ENCODE measurements at places on chromosomes 1 and 21.

DNA sequence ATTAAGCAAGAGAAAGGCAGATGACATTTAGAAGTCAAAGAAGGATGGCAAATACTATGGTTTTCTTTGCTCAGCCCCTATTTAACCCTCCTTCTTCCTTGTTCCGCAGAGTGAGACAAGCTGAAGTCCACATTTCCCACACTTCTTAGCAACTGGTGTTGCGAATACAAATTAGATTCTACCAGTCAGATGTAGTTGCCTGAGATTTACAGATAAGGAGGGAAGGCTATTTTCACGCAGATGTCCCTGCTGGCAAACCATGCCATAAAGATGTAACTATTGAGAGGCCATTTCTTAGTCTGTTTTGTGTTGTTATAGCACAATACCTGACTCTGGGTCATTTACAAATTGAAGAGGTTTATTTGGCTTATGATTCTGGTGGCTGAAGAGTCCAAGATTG lies 84.3 kb downstream of the ZC3H11B start:
- no peak for DNase-seq

GRCh38 chr1:42904434-42904833 lies 54.2 kb downstream of the SLC2A1 start:
- no peak for DNase-seq

DNA sequence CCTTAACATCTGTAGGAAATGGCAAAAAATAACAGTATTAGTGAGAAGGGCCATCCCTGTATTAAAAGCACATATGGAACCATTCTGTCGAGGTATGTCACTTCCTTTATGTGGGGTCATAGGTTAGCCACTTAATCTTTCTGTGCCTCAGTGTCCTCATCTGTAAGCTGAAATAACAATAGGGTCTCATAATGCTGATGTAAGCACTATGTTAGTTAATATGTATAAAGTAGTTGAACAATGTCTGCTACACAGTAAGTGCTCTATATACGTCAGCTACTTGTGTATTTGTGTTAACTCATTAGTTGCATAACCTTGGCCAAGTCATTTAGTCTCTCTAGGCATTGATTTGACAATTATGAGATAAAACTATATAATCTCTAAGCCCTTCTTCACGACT lies 11.8 kb downstream of the PLPPR5 start:
- no peak for DNase-seq

GRCh38 chr1:94772845-94773244 lies 47.3 kb upstream of the SLC44A3 start:
- no peak for DNase-seq

DNA sequence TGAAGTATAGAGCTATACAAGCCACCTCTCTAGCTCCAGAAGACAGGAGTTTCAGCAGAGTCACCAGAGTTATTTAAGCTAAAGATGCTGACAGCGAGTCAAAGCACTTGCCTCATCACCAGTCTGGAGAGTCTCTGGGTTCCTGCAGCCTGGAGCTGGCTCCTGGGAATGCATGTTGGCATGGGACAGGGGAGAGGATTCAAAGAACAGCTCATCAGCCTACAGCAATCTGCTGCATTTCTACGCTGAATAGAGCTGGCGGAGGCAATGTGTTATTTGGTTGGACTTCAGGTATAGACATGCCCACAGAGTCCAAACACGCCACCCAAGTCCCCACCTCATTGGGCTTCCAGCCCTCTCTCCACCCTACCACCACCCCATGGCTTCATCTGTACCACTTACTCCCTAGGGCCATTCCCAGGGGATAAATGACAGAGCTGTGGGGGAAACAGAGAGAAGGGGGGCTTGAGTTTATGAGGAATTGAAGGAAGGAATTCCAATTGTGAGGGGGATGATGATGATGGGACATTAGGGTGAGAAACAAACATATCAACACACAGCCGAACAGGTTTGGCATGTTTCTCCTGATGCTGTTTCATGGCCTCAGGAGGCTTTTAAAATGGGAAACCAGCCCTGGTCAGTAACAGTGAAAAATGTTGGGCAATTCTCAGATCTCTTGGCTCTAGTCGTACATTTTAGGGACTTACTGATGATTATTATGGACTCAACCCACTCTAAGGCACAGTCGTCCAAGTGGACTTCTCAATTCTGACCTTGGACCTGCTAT lies 58.4 kb downstream of the PLEKHA6 start:
- DNase-seq: no peak

DNA sequence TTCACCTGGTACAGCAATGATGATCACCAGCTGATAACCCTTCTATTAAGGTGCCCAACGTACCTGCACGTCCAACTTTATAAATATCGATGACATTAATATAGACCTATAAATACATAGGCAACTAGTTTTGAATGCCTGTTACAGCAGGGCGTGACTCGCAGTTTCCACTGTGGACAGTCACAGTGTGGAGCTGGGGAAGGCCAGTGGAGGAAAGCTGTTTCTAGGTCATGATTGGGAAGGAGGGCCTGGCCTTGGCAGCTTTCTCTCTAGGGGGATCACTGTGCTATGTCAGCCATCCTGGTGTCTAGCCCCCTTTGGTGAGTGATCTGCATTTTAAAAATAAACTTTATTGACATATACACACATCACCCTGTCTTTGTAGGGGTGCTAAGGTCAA lies 4.4 kb upstream of the PRDM15 start:
- no peak for DNase-seq

DNA sequence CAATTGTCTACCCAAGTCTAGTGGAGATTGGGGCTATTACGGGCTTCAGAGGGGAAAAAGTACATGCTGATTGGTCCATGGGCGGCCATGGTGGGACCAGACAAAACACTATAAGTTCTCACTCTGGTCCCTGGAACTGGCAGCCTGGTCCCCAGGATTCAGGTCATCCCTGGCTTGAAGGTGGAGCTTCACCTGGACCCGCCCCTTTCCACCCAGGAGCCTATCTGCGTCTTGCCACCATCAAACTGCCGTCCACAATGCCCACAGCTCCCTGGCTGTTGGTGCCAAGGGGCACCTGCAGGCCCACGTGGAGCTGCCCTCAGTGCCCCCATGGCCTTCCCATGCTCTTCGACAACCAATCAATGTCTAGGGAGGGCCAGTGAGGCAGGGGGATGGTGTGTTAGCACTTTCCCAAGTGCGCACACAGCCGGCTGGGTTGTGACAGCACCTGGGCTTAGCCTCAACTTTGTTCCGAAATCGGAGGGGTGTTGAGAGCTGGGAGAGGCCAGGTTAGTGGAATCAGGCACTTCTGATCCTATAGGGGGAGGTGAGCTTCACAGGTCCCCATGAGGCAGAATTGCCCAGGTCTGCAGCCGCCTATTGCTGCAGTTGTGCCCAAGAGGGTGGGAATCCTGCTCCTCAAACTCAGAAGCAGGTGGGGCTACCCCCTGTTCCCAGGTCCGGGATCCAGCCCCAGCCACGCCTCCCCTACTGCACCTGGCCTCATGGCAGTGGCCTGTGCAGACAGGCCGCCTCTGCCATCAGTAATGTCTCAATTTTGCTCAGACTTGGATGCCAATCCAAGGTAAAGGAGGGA lies 1369.4 kb upstream of the PRMT6 start:
- no peak for DNase-seq

DNA sequence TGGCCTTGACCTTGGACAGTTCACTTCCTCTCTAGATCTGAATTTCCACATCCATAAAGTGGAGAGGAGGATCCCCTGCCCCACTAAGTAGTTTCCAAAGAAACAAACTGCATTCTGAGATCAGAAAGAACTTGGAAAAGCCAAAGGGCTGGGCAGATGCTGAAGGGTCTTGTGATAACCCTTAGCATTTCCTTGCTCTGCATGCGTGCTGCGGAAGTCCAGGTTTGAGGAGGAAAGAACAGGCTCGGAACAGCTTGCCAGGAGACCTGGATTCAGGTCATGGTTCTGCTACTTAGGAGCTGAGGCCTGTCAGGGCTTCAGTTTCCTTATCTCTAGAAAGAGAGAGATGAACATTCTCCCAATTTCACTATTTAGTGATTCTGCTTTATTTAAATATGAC lies 27.2 kb downstream of the IGFN1 start:
- DNase-seq: no peak

GRCh38 chr1:203167026-203167912 lies 8.4 kb downstream of the MYBPH start:
- DNase-seq: no peak

DNA sequence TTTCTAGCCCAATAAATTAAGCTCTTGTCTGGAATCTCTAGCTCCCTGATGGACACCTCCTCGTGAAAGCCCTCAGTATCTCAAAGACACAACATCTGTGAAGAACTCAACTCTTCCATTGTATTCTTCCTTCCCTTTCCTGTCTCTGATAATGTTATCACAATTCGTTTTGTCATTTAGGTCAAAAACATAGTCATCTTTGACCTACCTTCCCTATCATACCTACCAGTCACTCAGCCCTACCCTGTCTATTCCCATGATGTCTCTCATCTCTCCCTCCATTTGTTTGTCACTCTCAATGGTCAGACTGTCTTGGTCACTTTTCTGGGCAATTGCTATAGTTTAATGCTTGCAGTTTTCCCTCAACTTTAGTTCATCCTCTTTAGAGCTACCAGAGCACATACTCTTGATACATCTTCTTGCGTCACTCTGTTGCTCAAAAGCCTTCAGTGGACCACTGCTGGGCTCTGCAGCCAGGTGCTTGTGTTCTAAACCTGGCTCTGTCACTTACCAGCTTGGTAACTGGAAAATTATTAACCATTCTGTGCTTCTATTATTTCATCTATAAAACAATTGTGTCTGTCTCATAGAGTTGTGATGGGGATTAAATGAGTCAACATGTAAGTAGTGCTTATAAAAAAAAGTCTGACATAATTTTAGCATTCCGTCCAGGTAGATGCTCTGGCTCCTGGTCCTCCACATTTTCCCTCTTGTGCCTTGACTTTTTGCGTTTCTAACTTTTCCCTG lies 39.6 kb downstream of the DDR2 start:
- DNase-seq: no peak

DNA sequence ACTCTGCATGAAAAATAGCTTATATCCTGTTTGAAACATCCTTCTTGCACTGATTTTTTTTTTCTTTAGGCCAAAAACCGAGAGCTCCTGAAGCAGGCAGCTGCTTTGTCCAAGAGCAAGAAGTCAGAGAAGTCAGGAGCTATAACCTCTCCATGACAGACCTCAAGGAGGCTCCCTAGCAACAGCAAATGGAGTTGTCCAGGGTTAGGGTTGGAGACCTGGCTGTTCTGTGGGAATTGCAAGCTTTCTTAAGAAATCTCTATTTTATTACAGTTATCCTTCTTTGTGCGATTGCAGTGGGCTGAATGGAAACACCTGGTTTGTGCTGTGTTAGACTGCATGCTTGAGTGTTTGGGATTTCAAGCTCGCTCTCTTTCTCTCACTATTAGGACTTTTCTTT lies 12.6 kb upstream of the STX12 start:
- no peak for DNase-seq

- no peak for DNase-seq
Measured at GRCh38 chr1:228375578-228376261, 30.9 kb downstream of the TRIM11 start.

DNA sequence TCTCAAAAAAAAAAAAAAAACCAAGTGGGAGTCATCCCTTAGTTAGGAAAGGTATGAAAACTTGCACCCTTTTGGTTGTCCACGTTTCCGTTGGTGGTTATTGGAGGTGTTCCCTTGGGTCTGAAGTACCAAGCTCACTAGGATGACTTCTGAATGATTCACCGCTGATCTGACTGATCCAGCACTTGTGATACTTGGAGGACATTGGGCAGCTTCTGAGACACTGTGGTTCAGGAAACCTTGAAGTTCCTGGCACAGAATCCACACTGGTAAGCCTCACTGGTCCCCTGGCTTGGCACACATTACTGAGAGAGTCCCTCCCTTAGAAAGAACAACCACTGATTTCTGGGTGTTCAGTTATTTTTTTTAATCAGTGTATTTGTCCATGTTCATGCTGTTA lies 91.9 kb downstream of the RYR2 start:
- DNase-seq: no peak

- DNase-seq: no peak
Measured at GRCh38 chr1:212121779-212122178, 86.2 kb downstream of the DTL start.

- DNase-seq: no peak
Measured at GRCh38 chr1:101388904-101389546, 152.2 kb downstream of the S1PR1 start.

DNA sequence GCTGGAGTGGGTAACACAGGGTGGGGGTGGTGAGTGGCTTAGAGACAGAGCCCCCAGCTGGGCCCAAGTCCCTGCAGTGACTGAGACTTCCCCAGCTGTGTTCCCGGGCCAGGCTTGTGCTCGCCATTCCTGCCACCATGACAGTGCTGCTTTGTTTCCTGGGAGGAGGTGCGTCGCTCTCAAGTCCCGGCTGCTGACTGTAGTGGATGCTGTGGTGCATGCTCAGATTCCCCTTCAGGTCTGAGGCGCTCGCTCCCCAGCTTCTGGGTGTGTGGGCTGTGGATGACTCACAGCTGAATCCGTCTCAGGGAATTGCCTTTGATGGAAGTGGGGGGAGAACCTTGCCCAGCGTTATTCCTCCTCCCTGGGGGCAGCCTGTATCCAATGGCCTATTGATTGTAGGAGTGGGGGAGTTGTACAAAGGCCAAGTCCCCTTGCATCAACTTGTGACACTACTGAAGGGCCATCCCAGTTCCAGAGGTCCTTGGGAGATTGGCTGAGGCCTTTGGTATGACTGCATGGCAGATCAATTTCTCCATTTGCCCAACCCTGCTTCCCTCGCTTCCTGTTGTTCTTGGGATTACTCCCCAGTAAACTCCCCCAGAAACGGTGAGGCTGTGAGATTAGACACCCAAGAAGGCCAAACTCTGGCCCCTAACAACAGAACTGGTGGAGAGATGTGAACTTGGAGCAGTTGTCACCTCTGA lies 17.8 kb upstream of the POU3F1 start:
- no peak for DNase-seq

DNA sequence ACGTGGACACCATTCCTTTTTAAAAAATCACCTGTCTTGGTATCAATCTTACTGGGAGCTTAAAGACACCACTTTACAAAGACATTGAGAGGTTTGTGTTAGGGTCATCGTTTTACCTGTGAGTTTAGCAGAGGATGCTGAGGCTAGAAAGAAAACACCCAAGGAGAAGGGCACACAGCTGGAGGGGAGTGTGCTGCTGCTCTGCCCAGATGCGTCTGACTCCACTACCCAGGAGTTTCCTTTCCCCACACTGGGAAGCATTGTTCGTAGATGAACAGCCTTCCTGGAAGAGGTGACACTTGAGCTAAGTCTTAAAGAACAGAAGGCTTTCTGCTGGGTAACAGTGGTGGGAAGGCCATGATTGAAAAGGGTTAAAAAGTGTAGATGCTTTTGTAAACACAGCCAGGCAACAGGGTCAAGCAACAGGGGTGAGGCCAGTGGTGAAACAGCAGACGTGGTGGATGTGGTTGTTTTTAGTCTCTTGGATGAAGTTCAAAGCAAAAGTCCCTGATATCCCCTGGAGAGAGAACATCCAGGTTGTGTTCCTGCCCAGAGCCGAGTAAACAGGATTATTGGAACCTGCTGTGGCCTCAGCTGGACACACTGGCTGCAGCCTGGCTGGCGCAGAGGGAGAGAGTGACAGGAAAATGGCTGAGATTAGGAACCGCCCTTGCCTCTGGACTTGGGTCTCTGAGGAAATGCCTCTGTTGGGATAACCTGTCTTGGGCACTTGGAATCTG lies 198.6 kb upstream of the JUN start:
- no peak for DNase-seq

Measured in stimulated activated CD4-positive, alpha-beta T cell treated with anti-CD3 and anti-CD28 coated beads, Interleukin-1b, Interleukin-23, amount 100 ng/mL, for 4 hours (primary cell).